ENCODE measurements at places on chromosomes 16 and 17.

GRCh38 chr17:6138761-6139446 is 68.7 kb downstream of the WSCD1 start:
- no peak for DNase-seq

DNA sequence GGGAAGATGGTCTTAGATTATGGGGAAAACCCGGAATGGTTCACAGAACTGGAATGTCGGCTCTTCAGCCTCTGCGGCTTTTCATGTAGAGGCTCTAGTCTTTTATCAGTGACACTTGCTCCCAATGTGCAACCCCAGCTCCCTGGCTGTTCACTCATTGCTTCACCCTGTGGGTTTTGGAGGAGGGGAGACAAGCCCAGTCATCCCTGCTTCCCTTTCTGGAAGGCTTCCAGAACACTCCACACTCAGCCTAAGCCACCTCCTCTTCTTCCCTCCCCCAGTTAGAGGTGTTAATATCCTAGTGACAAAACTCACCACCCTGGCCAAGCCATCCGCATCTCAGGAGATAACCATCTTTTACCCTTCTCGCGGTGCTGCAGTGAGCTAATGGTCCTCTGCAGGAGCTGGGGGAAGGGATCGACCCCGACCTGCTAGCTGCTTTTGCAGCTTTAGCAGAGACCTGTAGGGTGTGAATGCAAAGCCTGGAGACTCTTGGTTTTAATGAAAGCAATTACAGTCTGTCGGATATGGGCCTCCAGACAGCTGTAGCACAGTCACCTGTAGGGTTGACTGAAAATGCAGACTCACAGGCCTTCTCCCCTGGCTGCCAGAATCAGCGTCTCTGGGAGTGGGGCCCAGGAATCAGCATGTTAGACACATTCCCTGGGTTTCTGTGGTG is 24.3 kb upstream of the LASP1NB start:
- DNase-seq = no peak

GRCh38 chr16:1556254-1556653 is 22.8 kb downstream of the TMEM204 start:
- no peak for DNase-seq

GRCh38 chr16:88415381-88415705 is 32.6 kb downstream of the ZNF469 start:
- DNase-seq = no peak

GRCh38 chr17:31596382-31597323 is 205.2 kb downstream of the RAB11FIP4 start:
- peak; percentile 86 for DNase-seq

GRCh38 chr17:27546624-27547300 is 84.2 kb upstream of the LGALS9 start:
- DNase-seq = peak; percentile 69

GRCh38 chr17:512926-513325 is 160.3 kb upstream of the RPH3AL start:
- DNase-seq = no peak

- no peak for DNase-seq
Measured at GRCh38 chr17:60311936-60312335, 80.0 kb downstream of the USP32 start.

GRCh38 chr16:14017886-14018285 is 53.2 kb upstream of the MRTFB start:
- no peak for DNase-seq

DNA sequence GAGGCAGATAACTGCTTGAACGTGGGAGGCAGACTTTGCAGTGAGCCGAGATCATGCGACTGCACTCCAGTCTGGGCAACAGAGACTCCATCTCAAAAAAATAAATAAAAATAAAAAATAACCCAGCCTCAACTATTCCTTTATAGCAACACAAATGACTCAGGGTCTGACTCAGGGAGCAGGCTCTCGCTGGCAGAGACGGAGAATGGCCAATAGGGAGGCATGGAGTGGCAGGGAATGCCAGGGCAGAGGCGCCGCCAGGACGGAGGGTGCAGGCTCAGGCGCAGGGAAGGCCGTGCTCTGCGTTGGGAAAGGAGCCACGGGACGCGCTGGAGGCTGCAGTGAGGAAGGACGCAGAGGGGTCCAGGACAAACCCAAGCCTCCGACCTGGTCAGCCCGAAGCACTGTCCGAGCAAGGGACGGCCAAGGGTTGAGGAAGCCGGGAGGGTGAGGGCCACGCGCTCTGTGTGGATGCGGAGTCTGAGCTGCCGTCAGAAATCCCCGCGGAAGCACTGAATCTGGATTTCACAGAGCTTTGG is 40.3 kb downstream of the PKD1 start:
- no peak for DNase-seq

DNA sequence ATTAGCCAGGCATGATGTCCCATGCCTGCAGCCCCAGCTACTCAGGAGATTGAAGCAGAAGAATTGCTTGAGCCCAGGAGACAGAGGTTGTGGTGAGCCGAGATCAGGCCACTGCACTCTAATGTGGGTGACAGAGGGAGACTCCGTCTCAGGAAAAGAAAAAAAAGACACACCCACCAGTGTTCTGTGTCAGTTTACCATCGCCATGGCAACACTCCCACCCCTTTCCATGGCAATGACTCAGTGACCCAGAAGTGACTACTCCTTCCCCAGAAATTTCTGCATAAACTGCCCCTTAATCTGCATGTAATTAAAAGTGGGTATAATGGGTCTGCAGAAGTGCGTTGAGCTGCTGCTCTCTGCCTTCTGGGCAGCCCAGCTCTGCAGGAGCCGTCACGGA is 4.0 kb upstream of the ZC3H18 start:
- DNase-seq = no peak

Measured in GM12865 (cell line).